ENCODE measurements at places on chromosomes 13 and 19.
A peak's percentile ranks its signal among the peaks of the same experiment; 100 is the strongest.

DNA sequence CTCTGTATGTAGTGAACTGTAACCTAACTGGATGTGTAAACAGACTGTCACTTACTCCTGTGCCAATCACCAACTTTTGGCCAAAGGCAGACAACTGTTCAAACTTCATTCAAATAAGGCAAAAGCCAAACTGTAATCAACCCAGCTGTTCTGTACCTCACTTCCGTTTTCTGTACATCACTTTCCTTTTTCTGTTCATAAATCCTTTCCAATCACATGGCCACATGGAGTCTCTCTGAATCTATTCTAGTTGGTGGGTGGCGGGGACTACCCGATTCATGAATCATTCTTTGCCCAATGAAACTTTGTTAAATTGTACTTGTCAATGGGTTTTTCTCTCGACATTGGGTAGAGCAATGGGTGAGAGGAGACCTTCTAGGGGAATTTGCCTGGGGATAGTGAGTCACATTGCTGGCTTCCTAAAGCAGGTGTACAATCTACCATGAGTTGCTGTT, 178.3 kb upstream of the RFC3 start:
- peak; percentile 24 for DNase-seq

DNA sequence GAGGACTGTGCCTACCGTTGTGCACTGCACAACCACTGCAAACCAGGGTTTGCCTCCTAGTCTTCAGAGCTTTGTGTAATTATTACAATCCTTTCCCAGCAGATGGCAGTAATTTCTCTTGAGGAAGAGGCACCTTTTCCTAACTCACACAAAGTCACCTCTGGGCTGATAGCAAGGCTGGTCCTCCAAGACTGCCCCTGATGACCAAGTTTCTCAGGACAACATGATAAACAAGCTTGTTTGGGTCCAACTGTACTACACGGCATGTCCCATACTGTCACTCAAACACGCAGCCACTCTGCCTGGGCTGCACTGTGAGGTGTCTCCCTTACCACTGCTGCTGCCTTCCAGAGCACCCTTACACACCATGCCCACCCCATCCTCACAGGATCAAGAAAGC, 39.3 kb downstream of the RFXAP start:
- DNase-seq: no peak

DNA sequence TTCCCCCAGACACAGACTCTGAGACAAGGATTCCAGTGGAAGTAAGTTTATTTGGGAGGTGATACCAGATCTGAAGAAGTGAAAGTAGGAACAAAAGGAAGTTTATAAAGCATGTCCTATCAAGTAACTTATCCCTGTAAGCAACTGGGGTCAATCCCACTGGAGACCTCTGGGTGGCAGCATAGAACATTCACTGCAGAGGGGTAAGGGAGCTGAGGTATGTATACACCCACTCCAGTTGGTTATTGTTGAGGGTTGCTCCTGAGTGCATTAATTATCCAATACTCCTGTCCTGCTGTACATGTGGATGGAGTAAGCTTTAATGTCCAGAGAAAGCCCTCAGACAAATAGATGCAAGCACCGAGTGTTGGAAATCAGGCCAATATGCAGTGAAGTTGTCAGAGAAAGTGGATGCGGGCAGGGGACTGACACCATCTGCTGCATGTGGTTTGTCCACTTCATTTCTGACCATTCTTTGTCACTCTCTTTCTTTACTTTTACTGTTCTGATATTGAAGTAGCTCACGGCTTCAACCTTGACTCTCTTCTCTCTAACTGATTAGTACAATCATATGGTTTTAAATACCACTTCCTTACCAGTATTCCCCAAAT, 46.7 kb downstream of the NOTCH3 start:
- no peak for DNase-seq

DNA sequence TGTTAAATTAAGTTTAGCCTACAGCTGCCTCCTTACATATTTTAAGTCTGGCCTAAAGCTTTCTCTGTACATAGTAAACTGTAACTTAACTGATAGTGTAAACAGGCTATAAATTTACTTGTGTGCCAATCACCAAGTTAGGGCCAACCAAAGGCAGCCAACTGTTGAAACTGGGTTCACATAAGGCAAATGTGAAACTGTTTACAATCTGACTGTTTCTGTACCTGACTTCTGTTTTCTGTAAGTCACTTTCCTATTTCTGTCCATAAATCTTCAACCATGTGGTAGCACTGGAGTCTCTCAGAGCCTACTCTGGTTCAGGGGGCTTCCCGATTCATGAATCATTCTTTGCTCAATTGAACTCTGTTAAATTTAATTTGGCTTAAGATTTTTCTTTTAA, 103.1 kb downstream of the RAP2A start:
- no peak for DNase-seq

All from stimulated activated CD8-positive, alpha-beta memory T cell treated with anti-CD3 and anti-CD28 coated beads, Interleukin-15, amount 100 ng/mL, for 48 hours (primary cell).